ENCODE measurements at places on chromosomes 12 and 14.

DNA sequence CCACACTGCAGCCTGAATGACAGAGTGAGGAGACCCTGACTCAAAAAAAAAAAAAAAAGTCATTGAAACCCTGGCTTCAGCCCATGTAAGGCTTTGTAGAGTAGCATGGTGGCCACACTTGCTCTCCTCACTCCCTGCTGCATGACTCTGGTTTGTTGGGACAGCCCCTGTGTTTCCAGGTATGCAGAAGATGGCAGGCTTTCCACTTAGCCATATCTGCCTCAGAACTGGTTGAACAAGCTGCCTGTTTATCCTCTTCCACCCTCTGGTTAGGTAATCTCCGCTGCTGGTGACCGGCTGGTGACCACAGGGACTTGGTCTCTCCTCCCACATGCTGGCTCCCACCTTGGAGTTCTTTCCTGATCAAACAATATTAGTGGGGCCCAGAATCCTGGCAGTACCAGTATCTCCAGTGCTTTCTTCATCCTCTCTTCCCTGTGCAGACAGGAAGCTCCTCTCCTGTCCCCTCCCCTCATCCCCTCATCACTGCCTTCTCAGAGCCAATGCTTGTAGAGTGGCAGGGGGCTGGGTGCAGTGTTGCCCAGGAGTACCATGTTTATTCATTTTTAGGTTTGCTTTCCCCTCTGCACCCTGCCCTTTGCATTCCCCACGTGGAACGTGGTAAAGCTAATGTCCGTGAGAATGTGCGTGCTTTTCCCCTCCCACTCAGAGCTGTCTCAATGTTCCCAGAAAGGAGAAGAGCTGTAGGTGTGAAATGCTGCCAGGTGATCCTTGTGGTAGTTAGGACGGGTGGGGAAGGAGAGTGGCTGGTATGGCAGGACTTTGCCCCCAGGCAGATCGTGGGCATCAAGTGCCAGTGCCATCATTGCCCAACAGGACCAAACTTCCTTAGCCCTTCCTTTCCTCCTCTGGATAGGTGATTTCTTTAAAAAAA, 11.3 kb downstream of the ABHD12B start:
- no peak for DNase-seq

GRCh38 chr12:41011939-41012338, 176.2 kb upstream of the PDZRN4 start:
- no peak for DNase-seq

DNA sequence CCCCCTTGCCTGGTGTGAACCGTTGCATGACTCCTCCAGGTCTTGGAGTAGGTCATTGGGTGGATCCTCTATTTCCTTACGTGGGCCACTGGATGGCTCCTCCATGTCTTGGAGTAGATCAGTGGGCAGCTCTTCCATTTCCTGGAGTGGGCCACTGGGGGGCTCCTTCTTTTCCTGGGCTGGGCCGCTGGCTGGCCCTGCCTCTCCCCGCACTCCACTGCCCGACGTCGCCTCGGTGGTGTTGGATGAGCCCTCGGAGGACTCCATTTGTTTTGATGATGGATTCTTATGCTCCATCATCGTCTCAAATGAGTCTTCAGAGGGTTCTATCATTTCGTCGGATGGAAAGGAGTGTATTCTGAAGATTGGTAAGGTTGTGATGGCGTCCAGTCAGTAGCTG, 19.1 kb downstream of the RTL1 start:
- peak; percentile 32 for DNase-seq

DNA sequence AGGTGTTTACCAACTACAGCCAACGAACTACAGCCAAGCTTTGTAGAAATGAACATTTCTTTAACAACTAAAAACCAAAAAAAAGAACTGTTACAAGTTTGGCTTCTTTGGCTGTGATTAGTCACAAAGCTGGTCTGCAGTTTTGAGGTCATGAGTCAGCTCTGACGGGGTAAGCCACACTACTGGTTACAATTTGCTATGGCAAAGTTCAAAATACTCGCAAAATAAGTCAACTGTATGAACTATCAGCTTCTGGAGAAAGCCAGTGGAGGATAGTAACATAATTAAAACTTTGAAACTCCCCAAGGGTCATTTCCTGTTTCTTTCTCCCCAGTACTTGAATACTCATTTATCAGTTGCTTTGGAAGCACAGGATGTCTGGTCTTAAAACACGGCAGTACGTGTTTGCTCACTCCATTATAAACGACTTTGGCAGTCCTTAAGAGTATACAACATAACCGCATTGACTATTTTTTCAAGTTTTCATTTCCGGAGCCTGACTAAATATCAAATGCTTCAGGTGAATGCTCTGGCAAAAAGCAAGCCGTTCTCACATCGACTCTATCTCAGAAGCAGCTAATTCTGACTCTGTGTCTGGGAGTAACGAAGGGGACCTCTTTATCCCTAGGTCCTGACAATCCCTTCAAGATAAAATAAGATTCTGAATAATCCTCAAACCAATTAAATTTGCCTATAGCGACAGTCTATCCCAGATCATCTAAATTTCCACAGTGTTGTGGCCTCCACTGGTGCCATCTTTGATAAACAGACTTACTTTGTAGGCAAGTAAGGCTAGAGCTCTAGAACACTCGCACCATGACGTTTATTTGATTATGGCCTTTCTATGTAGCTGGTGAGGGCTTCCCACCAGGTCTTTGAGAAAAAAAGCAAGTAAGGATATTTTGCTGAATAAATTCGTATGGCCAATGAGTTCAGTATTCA, 10.6 kb downstream of the PHLDA1 start:
- no peak for DNase-seq

- DNase-seq = no peak
Measured at GRCh38 chr12:43320281-43320680, 231.7 kb downstream of the ADAMTS20 start.

DNA sequence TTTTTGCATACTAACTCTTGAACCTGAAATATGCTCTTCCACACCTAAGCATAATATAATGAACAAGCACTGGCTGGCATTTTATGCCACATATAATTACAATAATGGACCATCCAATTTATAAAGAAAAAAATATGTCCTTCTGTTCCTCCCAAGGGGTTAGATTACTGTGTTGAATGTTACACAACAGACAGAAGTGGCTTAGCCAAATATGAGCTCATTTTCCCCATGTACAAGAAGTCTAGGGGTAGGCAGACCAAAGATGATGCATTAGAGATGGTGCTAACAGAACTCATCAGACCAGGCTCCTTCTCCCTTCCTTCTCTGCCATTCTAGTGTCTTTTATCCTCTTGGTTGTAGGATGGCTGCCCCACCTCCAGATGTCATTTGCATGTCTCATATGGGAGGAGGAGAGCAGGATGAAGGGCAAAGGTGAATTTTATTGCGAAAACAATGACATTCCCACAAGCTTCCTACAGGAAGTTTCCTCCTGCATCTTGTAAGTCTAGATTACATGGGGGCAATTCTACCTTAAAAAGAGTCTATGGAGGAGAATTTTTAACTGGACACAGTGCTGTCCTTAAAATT, 43.9 kb upstream of the SLC2A13 start:
- no peak for DNase-seq
